ENCODE measurements at places on chromosomes 2 and 18. TPM values are rescaled to one million over a fixed set of nuclear protein-coding genes. Genes with fewer than 3 reads are reported as not detected.

SULT1C4 gene
- not detected for total RNA-seq

ATG4B gene
- total RNA-seq = 108 TPM

SP5 gene
- total RNA-seq = not detected

WDR12 gene
- 31.6 TPM for total RNA-seq

TTN gene
- total RNA-seq = 14.4 TPM

GYPC gene
- 110 TPM for total RNA-seq

VIL1 gene
- 0.23 TPM for total RNA-seq

- no peaks in the 10 kb centered on the region for H3K36me3 ChIP-seq
- no peaks in the 10 kb centered on the region for H3K27me3 ChIP-seq
- no peaks in the 10 kb centered on the region for H3K4me1 ChIP-seq
Measured at GRCh38 chr2:240932001-240932723, 26.0 kb downstream of the CROCC2 start.

GRCh38 chr2:3242747-3243369 lies 134.8 kb downstream of the EIPR1 start:
- peak; percentile 43 for DNase-seq
- H3K4me1 ChIP-seq = peaks cover 28% of the 10 kb centered on the region
- peak overlapping the region; percentile 67 for H3K27ac ChIP-seq
- no peaks in the 10 kb centered on the region for H3K36me3 ChIP-seq

DNA sequence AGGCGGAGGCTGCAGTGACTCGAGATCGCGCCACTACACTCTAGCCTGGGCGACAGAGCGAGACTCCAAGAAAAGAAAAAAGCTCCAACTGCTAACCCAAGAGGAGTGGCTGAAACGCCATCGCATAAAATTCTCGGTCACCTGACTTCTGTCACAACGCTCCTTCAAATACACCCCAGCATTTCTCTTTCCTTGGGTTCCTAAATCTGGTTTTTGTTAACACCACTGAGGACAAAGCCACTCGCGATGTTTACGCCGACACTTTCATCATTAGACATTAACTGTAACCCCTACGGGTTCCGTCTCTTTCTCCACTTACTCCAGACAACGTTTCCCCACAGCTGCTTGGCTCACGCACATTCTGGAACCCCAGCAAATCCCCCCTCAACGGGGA lies 679 bp downstream of the CLK1 start:
- H3K4me1 ChIP-seq = peaks cover 33% of the 10 kb centered on the region
- H3K27ac ChIP-seq = peak overlapping the region; percentile 100
- H3K27me3 ChIP-seq = no peaks in the 10 kb centered on the region
- H3K36me3 ChIP-seq = peaks cover 24% of the 10 kb centered on the region
- DNase-seq = no peak
- peak overlapping the region; percentile 70 for H3K4me3 ChIP-seq

GRCh38 chr2:64367444-64368232 lies 86.3 kb upstream of the LGALSL start:
- H3K36me3 ChIP-seq = no peaks in the 10 kb centered on the region
- no peaks in the 10 kb centered on the region for H3K4me1 ChIP-seq
- no peak overlapping the region for H3K4me3 ChIP-seq
- no peak for DNase-seq

DNA sequence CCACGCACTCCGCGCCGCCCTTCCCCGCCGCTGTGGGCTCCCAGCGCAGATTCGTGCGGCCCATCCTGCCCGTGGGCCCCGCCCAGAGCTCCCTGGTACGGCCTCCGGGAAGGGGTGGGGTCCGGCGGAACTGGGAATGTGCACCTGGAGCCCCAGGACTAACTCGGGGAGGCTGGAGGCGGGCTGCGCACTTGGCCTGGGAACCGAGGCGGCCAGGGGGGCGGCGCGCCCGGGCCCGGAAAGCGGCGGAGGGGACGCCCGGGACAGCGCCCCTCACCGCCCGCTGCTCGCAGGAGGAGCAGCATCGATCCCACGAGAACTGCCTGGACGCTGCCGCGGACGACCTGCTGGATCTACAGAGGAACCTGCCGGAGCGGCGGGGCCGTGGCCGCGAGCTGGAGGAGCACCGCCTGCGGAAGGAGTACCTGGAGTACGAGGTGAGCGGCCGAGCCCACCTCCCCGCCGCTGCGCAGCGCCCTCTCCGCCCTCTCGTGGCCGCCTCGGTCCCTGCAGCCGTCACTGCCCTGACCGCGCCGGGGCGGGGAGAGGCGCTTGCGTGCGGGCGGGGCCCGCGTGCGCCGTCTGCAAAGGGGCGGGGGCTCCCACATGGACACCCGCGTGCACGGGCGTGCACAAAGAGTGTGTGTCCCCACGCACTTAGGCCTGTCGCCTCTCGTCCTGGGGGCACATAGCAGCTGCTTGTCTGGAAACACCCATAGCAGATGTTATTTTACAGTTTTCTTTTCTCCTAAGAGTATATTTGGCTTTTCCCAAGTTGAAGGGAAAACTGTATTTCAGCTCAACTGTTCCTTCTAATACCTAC lies 25.2 kb downstream of the PSD4 start:
- H3K4me3 ChIP-seq = no peak overlapping the region
- peaks cover 88% of the 10 kb centered on the region for H3K36me3 ChIP-seq
- H3K27ac ChIP-seq = no peak overlapping the region
- no peaks in the 10 kb centered on the region for H3K27me3 ChIP-seq
- peak; percentile 72 for DNase-seq

DNA sequence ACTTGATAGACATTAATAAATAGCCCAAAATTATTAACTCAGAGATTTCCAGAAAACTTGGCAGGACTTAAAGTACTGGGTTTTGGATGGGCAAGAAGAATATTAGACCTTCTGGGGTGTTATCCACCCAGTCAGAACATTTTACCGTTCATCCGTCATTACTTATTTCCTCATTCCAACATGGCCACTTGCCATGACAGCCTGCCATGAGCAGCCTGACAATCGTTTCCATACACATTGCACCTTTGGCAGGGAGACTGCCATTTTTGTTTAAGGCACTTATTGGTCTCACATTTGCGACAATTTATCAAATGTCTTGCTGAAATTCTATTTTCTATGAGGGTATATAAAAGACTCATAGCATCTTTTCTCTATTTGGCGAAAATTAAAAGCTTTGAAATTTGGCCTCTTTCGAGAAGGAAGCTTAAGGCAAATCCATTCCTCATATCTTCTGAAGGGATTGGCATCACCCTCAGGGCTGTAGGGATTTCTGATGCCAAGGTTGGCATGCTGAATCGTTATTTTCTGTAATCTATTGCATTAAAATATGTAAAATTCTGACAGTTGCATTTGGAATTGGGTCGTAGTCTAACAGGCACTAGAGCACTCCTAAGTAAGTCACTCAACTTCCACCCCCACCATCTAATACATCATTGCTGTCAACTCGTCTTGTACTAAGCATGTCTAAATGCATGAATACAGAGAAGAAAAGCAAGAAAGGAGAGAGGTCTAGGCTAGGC lies 406.3 kb upstream of the PIK3C3 start:
- H3K4me1 ChIP-seq = no peaks in the 10 kb centered on the region
- DNase-seq = no peak
- no peak overlapping the region for H3K4me3 ChIP-seq

- H3K4me3 ChIP-seq = no peak overlapping the region
- H3K27ac ChIP-seq = no peak overlapping the region
- H3K4me1 ChIP-seq = no peaks in the 10 kb centered on the region
- no peak for DNase-seq
Measured at GRCh38 chr18:76476665-76477561, 18.1 kb downstream of the ZNF516 start.

DNA sequence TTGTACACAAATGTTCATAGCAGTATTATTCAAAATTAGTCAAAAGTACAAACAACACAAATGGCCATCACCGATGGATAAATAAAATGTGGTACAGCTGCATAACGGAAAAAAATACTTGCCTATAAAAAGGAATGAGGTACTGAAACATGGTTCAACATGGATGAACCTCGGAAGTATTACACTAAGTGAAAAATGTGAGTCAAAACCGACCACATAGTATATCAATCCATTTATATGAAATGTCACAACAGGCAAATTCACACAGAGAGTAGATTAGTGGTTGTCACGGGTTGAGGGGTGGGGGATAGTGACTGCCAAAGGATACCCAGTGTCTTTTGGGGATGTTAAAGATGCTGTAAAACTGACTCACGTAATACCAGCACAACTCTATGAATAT lies 3.5 kb downstream of the SS18 start:
- H3K4me1 ChIP-seq = peaks cover 14% of the 10 kb centered on the region
- no peaks in the 10 kb centered on the region for H3K36me3 ChIP-seq
- H3K27ac ChIP-seq = no peak overlapping the region
- DNase-seq = no peak
- no peaks in the 10 kb centered on the region for H3K27me3 ChIP-seq

- H3K4me3 ChIP-seq = no peak overlapping the region
- no peak overlapping the region for H3K27ac ChIP-seq
- DNase-seq = no peak
- no peaks in the 10 kb centered on the region for H3K4me1 ChIP-seq
Measured at GRCh38 chr2:120303177-120303576, 42.8 kb upstream of the INHBB start.

DNA sequence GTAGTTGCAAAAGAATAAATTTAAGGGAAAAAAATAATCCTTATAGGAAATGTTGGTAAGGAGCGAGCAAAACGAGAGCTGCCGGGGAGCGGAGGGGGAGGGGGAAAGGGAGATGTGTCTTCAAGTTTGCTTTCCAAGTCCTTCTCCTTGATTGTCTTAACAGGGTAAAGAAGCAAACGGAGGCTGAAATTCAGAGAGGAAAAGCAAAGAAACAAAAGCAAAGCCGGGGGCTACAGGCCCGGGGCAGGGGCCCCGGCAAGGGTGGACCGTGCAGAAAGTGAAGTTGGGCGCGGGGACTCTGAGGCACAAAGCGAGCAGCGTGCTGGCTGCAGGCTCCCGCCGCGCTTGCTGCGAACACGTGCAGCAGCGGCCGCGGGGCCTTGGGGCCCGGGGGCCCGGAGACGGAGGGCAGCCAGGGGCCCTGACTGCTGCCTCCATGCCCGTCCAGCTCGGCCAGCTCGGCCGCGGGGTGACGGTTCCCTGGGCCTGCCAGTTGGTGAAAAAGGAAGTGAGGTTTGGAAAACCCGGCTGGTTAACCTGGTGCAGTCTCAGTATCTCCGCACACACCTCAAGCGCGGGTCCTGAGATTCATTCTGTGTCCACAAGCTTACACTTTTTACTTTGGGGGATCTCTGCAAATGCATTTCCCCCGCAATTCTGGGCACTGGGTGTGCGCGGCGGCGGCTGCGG lies 4.1 kb downstream of the BCL11A start:
- no peak overlapping the region for H3K27ac ChIP-seq
- H3K36me3 ChIP-seq = no peaks in the 10 kb centered on the region
- H3K4me1 ChIP-seq = peaks cover 56% of the 10 kb centered on the region
- DNase-seq = no peak

- no peaks in the 10 kb centered on the region for H3K27me3 ChIP-seq
- H3K4me3 ChIP-seq = no peak overlapping the region
- no peaks in the 10 kb centered on the region for H3K4me1 ChIP-seq
Measured at GRCh38 chr2:146227152-146228019, 1617.4 kb upstream of the ACVR2A start.

DNA sequence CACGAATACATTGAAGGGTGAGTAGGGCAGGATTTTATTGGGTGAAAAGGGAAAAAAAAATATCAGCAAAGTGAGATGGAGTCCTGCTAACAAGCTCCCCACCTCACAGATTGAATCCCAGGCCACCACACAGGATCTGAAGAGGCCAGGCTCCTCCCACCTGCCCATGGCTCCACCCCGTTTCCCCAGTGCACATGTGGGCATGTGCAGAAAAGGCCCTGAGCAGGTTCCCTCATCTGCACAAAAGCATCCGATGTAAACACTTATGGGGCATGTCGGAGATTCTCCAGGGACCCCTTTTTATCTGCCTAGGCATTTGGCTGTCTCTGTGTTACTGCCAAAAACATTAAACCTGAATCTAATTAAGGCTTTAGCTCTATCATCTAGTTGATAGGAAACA lies 35.2 kb downstream of the SKA1 start:
- DNase-seq = no peak
- H3K27me3 ChIP-seq = peaks cover 15% of the 10 kb centered on the region
- H3K36me3 ChIP-seq = no peaks in the 10 kb centered on the region
- H3K4me1 ChIP-seq = no peaks in the 10 kb centered on the region

- H3K4me1 ChIP-seq = no peaks in the 10 kb centered on the region
- no peak overlapping the region for H3K27ac ChIP-seq
- H3K27me3 ChIP-seq = no peaks in the 10 kb centered on the region
- H3K36me3 ChIP-seq = no peaks in the 10 kb centered on the region
Measured at GRCh38 chr2:1986166-1986565, 241.9 kb upstream of the PXDN start.

DNA sequence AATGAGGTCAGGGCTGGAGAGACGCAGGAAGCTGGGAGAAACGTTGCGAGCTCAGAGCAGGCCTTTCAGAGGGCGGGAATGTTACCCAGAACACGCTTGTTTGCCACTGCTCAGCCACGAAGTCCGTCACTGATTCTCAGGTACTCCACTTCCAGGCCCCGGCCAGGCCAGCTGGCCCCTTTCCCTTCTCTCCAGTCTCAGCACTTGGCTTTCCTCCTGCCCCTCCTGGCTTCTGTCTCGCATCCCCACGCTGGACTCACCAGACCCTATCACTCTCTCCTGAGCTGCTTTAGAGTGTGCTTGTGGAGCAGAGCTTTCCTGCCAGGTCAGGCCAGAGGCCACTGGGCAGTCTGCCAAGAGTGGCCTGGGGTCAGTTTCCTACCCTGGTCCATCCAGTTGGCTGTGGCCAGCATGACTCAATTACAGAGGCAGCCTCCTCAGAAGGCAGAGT lies 151.4 kb downstream of the TWIST2 start:
- no peaks in the 10 kb centered on the region for H3K4me1 ChIP-seq
- no peak overlapping the region for H3K27ac ChIP-seq
- no peak for DNase-seq
- H3K4me3 ChIP-seq = no peak overlapping the region
- no peaks in the 10 kb centered on the region for H3K36me3 ChIP-seq

GRCh38 chr2:181077128-181077709 lies 96.8 kb downstream of the UBE2E3 start:
- no peaks in the 10 kb centered on the region for H3K27me3 ChIP-seq
- no peaks in the 10 kb centered on the region for H3K4me1 ChIP-seq
- H3K36me3 ChIP-seq = no peaks in the 10 kb centered on the region

GRCh38 chr2:75800456-75800855 lies 89.7 kb upstream of the GCFC2 start:
- no peaks in the 10 kb centered on the region for H3K36me3 ChIP-seq
- no peaks in the 10 kb centered on the region for H3K27me3 ChIP-seq
- H3K27ac ChIP-seq = no peak overlapping the region
- H3K4me3 ChIP-seq = no peak overlapping the region
- DNase-seq = no peak
- no peaks in the 10 kb centered on the region for H3K4me1 ChIP-seq

GRCh38 chr2:150417278-150417677 lies 70.2 kb downstream of the RND3 start:
- no peaks in the 10 kb centered on the region for H3K4me1 ChIP-seq
- H3K27me3 ChIP-seq = no peaks in the 10 kb centered on the region
- DNase-seq = no peak
- H3K36me3 ChIP-seq = no peaks in the 10 kb centered on the region
- H3K27ac ChIP-seq = no peak overlapping the region

DNA sequence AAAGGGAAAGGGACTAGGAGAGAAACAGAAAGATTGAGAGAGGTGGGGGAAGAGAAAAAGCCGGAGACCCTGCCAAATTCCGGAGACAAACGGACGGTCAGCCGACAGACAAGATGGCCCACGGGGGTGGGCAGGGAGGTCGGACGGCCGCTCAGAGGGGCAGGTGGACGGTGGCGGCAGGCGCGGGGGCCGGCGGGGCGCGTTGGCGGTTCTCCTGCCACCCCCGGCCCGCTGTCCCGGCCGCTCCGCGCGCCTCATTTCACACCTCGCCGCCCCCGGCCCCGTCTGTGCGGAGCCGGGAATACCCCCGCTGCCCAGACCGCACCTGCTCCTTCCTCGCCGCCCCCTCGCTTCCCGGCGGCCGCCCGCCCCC lies 935 bp downstream of the SLC30A3 start:
- no peaks in the 10 kb centered on the region for H3K36me3 ChIP-seq

Measured in T-cell (primary cell).